M059J (cell line): ENCODE measurements at places on chromosomes 13 and 19. TPM values are rescaled to one million over a fixed set of nuclear protein-coding genes. Genes with fewer than 3 reads are reported as not detected.

FLT1 gene
- 1.4 and 3.5 TPM in 2 replicates for total RNA-seq

DNA sequence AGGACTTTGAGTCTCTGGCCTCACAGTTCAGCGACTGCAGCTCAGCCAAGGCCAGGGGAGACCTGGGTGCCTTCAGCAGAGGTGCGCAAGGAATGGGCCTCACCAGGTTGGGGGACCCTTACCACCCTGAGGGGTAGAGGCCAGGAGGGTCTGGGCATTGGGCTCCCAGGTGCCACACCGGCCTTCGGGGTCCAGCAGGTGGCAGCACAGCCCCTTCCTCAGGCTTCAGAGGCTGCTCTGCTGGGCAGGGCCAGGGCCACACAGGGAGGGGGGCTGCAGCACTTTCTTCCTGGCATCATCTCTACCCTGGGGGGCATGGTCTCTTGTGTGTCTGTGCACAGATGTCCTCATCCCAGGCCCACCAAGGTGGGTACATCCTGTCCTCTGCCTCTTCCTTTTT lies 12.9 kb downstream of the PIN1 start:
- DNase-seq, result no peak

- no peak for DNase-seq
Measured at GRCh38 chr19:50876456-50876855, 3.2 kb downstream of the KLK2 start.

POSTN gene
- total RNA-seq, result 17.5 and 25.1 TPM in 2 replicates

DNA sequence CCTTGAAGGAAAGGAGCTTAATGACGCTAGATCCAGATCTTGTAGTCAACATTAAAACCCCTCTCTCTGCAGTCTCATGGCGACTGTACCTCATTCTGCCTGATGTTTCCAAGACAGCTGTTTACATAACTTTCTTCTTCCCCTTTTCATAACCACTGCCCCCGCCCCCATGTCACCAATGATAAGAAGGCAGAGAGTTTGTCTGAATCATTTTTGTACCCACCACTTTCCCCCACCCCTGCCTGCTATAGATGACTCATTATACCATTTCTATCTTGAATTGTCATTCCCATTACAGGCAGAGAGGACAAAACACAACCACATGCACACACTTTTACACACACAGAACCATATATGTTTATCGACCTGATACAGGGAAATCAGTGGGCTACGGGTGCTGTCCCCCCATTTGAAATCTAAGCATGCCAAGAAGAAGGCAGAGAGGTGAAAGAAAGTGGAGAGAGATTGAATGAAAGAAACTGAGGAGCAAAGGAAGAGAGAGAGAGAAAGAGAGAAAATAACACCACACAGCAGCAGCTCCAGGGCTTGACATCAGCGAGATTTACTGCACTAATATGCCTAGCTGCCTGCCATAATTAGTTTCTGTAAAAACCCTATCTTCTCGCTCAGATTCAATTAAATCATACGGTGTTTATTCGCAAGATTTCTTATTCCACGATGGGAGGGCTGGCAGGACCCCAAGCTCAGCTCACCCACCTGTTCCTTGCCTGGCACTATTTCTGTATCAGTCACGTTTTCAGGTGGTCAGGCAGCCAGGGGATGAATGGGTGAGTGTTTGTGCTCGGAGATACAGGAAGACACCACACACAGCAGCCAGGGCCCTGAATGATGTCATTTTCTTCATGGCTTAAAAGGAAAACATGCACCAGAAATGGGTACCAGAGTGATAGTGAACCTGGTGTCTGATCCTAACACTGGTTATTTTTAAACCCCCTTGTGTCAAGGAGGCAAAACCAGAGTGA lies 114.3 kb upstream of the SERP2 start:
- DNase-seq, result peak; percentile 78

- DNase-seq, result no peak
Measured at GRCh38 chr19:10404888-10405820, 1.8 kb upstream of the CDC37 start.

DNA sequence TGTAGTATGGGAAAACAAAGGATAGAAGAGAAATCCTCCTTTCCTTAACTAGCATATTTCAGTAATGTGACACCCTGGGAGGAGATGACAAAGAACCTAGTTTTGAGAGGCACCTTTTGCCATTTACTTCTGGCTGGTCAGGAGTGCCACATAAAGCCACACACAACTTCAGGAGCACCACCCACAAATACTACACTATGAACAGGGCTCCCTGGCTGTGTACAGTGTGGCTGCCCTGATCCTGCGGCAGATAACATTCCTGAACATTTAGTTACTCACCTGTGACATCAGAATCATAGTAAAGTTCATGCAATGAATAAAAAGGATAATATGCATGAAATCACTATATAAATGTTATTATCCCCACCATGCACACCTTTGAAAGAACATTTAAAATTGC lies 17.4 kb upstream of the IRS2 start:
- DNase-seq, result peak; percentile 38

- DNase-seq, result no peak
Measured at GRCh38 chr19:36215276-36216123, 594 bp downstream of the ZNF146 start.

DNA sequence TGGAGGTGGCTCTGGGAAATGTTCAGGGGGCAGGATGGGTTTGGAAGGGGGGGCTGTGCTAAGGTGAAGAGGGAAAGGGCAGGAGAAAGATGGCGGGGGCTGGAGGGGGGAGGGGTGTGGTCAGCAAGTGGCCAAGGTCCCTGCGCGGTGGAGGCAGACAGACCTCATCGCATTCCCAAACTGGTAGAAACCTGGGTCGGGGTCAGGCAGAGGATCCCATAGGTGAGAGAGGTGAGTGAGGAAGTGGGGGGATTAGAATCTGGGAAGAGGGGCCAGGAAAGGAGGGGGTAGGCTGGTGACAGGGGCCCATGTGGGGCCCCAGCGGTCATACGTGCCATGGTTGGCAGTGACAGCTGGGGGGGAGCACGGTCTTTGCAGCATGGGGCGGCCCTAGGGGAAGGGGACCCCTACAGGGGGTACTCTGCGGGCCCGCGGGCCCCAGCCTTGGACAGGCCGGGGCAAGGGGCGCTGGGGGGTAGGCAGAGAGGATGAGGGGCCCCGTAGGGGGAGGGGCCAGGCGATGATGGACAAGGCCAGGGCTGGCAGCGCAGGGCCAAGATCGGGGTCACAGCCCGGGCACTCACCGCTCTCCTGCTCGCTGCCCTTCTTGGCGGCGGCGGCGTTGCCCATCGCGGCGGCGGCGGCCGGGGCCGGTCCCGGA lies 514 bp downstream of the PRKACA start:
- no peak for DNase-seq

DNA sequence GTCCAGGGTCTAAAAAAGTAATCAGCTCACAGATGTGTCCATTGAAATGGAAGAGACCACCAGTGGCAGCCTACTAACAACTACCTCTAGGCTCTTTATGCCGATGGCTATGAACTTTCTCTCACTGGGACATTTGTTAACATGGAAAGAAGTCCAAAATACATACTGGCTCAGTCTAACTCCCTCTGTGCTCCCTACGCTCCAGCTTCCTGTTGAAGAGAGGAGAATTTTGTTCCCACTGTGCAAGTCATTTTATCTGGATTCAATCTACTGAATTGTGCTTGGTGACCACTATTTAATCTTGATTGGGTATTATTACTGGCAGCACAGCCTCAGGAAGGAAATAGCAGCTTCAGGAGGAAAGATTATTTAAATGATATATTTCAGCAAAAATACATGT lies 128.8 kb upstream of the ARGLU1 start:
- DNase-seq, result no peak

GRCh38 chr19:32828139-32828538 lies 41.4 kb downstream of the SLC7A9 start:
- DNase-seq, result no peak

- no peak for DNase-seq
Measured at GRCh38 chr13:27625839-27626238, 4.1 kb downstream of the POLR1D start.

GRCh38 chr13:89454681-89455080 lies 1783.5 kb downstream of the SLITRK5 start:
- no peak for DNase-seq

DNA sequence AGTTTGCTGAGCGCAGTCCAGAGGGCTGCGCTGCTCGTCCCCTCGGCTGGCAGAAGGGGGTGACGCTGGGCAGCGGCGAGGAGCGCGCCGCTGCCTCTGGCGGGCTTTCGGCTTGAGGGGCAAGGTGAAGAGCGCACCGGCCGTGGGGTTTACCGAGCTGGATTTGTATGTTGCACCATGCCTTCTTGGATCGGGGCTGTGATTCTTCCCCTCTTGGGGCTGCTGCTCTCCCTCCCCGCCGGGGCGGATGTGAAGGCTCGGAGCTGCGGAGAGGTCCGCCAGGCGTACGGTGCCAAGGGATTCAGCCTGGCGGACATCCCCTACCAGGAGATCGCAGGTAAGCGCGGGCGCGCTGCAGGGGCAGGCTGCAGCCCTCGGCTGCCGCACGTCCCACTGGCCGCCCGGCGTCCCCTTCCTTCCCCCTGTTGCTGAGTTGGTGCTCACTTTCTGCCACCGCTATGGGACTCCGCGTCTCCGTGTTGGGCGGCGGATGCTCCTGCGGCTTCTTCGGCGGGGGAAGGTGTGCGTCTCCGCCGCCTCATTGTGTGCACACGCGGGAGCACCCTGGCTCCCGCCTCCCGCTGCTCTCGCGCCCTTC lies 772 bp downstream of the GPC6 start:
- peak; percentile 21 for DNase-seq

DNA sequence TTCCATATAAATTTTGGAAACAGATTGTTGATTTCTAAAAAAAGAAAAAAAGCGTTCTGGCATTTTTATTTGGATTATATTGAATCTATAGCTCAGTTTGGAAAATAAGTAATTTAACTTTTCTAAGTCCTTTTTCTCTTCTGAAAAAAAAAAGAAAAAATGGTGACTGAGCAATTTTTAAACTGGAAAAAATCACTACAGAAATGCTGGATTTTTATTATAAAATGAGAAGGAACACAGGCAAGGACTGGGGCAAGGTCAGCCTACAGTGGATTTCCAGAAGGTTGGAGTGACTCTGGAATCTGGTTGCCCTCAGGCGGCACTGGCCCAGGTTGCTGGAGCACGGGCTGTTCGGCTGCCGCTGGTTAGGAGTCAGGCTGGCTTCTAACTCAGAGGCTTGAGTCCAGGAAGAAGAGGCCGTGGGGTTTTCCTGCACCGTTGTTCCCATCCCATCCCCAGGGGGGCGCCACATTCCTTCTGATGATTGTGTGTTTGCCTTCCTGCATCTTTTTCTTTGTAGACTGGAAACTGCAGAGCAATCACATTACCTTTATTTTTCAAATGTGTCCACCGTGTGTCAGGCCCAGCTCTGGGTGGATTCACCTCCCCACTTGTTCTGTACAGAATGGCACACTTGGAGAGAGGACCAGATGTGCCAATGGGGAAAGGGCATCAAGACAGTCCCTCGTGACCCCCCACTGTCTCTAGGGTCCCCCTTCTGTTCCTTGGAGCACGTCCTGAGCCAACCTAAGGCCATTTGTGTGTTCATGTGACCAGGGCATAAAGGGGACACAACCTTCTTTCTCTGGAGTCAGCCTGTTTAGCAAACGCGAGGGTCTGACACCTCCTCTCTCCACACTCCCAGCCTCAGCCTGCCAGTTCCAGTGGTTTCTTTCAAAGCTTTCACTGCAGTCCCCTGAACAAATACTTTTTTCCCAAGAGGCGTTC lies 44.5 kb upstream of the GTF3A start:
- peak; percentile 72 for DNase-seq

KASH5 gene
- not detected in 2 replicates for total RNA-seq

GRCh38 chr19:55703790-55704215 lies 28.8 kb downstream of the EPN1 start:
- DNase-seq, result no peak

DNA sequence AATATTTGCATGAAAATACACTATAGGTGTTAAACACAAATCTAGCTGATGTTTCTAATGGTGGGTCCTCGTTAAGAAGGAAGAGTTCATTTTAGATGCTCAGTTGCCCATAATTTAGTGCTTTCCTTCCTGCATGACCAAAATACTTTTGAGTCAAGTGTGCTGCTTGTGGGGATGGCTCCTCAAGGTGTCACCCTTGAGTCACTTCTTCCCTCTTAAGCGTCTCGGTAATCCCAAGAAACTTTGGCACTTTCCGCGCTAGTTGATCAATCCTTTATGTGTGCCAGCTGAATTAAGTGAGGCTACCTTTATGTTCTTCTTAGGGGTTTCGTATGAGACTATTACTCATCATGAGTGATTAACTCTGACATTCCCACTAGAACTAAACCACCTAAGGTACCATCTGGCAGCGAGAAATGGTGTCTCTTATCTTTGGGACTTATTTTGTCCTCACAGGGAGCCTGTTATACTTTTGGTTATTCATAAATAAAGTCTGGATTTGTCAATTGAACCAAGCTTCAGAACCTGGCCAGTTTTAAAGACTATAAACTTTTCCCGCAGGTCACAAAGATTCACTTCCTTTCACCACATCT lies 106.8 kb downstream of the NHLRC3 start:
- peak; percentile 45 for DNase-seq

ZNF14 gene
- total RNA-seq, result 2.1 and 4.5 TPM in 2 replicates

DNA sequence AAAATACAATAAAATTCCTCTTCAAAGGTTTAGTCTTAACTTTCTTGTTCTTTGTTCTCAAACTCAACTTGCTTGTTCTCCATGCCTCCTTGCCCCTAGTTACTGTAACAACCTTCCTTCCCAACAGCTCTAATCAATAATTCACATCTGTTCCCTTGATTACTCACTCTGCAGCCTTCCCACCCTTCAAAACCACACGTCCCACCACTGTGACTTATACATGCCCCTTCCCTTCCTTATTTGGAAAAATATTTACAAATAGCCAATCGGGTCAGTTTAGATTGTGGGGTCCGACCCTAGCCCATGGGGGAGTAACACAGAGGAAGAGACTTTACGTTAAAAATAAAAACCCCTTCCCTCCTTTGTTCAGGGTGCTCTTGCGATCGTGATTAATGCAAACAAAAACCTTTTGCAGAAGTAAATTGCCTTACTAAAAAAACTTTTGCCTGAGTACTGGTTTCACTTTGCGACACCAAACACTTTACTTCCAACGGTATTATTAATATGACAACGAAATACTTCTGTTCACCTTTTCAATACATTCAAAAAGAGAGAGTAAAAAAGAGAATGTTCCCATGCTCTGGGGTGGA lies 512 bp upstream of the ZNF93 start:
- DNase-seq, result peak; percentile 69

APC2 gene
- 0.49 TPM in 1 of 2 replicates, not detected in the other for total RNA-seq

- DNase-seq, result no peak
Measured at GRCh38 chr19:14677464-14677863, 2.8 kb upstream of the ADGRE3 start.

DNA sequence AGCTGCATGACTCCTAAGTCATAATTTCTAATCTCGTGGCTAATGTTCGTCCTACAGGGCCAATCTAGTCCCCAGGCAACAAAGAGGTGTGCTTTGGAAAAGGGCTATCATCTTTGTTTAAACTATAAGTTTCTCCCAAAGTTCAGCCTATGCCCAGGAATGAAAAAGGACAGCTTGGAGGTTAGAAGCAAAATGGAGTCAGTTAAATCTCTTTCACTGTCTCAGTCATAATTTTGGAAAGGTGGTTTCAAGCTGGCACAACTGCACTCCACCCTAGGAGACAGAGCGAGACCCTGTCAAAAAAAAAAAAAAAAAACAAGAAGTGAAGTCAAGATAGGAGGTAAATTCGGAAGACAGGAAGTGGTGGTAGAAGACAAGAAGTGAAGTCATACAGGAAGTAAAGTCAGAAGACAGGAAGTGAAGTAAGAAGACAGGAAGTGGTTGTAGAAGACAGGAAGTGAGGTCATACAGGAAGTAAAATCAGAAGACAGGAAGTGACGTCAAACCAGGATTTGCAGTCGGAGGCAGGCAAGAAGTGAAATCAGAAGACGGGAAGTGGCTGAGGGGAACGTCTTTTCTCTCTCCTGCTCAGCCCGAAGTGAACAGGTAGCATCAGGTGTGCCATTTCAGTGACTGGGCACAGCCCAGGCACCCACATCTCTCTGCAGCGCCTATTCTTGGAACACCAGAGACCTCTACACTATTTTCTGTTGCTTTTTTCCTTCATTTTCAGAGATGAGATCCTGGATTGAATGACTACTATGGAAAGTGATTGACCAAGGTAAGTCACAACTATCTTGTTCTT lies 32.2 kb downstream of the GP6 start:
- peak; percentile 57 for DNase-seq
